ENCODE measurements at places on chromosomes 2 and 18.
A peak's percentile ranks its signal among the peaks of the same experiment; 100 is the strongest.

GRCh38 chr18:71079606-71080005 is 790.8 kb downstream of the SOCS6 start:
- DNase-seq, result no peak

- DNase-seq, result no peak
These were observed 8.6 kb downstream of the SPATS2L start for GRCh38 chr2:200314976-200315567.

DNA sequence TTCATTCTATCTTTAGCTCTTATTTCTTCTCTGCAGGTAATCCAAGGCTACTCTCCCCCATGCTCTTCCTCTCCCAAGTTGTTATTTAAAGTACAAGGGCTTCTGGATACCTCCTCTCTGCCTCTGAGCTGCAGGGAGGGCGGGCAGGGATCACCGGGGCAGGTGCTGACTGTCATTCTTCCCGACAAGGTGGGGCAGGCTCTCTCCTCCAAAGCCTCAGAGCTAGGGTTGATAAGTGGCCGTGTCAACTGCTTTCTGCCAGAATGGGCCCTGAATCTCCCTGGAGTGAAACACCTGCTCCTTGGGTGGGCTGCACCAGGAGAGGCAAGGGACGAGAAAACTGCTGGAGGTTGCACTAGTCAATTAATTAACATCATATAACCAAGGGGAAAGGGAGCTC is 250.3 kb downstream of the SLC4A3 start:
- DNase-seq, result no peak

DNA sequence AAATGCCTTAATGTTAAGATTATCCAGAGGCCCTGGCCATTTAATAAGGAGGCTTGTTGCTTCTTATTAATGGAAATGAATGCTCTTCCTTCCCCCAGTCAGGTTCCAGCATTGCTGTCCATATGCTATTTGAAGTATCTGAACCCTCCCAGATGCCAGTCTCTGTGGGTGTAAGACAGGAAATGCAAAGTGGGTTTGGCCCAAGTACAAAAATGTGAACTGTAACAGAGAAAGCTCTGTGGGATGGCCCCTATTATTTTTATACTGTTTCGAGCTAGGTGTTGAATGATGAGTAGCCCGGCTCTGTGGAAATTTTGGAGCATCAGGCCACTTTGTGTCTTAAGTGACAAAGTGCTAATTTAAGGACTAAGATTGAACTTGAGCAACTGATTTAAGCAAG is 141.0 kb downstream of the UXS1 start:
- DNase-seq, result no peak

DNA sequence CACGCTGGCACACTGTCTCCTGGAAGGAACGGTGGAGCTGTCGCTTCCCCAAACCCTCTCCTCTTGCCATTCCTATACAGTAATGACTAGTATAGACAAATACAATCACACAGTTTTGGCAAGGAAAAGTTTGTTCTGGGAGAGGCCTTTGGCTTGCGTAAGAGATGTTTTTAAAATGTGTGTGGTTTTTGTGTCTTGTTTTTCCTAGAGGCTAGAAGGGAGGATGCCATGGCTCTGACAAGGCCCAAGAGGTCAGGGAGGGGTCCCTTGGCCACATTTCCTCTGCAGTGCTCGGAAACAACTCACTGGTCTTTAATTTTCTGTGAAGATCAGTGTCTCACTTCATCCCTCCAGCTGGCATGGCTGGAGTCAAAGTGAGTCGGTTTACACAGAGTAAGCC is 195.9 kb downstream of the SH3RF3 start:
- DNase-seq, result no peak

GRCh38 chr2:37679072-37679695 is 7.7 kb upstream of the CDC42EP3 start:
- no peak for DNase-seq

DNA sequence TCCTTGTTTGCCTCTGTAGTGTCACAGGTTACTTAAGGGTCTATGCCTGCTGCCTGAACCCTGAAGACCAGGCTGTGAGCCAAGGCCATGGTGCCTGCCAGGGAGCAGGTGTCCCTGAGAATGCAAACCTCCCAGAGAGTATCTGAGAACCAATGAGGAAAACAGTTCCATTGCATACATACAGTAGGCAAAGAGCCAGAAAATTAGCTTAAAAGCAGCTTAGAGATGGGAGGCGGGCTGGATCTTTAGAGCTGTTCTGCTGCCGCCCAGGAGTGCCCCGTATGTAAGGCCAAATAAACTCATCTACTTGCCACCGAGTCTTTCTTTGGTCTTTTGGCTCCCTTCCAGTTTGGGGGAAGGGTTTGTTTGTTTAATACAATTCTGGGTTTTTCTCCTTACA is 327.9 kb downstream of the CLIP4 start:
- no peak for DNase-seq

- no peak for DNase-seq
These were observed 93.1 kb downstream of the ZNF236 start for GRCh38 chr18:76915456-76915855.

DNA sequence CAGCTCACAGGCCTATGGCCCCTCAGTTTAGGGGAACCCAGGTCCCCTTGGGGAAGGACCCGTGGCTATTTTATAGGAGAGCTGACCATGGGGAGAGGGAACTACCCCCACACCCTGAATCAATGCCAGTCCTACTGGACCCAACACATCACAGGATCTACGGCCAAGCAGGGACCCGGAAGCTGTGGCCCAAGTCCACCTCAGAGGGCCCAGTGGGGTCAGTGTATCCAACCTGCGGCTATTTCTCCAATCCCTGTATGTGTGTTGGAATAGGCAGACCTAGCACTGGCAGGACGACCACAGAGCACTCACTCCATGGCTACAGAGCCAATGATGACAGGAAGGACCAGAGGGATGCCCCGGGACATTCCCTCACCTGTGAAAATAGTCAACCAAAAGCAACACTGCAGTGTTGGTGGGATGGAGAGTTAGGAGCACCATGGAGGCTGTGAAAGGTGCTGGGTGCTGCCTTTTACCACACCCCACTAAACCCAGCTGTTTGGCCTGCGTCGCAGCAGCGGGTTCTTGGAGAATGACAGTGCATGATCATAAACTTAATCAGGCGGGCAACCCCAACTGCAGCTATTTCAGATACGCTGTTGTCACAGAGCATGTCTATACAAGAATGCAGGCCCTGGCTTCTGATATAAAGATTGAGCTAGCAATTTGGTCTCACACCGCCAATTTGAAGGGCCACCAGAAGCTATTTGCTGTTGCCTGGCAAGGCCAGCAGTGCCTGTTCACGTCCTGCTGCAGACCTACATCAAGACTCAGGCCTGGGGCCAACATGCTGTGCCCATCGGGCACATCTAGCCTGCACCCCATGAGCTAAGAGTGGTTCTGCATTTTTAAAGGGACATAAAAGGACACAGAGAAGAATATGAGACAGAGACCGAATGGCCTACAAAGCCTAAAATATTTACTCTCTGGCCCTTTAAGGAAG is 110.4 kb downstream of the EIPR1 start:
- no peak for DNase-seq

DNA sequence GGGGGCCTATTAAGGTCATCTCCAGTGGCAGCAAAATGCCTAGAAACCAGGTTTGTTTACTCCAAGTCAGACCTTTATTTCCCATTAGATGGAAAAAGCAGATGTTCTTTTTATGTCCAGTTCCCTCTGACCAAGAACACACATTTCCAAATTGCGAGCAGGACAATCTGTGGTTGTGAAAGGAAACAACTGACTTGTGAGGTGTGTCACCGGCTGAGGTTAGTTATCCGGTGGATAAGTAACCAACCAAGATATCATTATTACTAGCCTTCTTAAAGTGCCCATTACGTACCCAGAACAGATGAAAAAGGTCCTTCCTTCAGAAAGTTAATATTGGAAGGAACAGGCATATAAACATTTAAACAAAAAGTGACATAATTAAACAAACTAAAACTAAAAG is 112.9 kb downstream of the THADA start:
- no peak for DNase-seq

DNA sequence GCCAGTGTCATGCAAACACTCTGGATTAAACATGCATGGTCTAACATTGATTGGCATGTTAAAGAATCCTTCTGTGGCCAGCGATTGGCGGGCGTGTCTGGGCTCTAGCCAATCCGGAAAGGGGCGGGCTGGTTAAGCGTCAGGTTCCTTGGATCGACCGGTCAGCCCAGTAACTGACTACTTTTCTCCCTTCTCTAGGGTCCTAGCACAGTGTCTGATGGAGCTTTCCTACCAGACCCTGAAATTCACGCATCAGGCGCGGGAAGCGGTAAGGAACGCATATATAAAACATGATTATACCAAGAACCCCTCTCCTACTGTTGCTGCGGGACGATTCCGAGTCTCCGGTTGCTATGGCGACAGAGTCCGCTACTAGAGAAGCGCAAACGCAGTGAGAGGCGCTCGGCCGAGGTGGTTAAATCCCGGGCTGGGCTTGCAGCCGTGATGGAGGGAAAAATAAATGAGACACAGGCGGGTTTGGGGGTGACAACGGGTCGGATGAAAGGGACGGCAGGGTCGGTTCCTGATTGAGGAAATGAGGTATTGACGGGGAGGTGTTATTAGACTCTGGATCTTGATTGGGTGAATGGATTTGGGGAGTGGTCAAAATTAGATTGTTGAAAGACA is 29.4 kb downstream of the KATNAL2 start:
- peak; percentile 7 for DNase-seq

GRCh38 chr2:43513796-43514195 is 82.0 kb downstream of the THADA start:
- no peak for DNase-seq

DNA sequence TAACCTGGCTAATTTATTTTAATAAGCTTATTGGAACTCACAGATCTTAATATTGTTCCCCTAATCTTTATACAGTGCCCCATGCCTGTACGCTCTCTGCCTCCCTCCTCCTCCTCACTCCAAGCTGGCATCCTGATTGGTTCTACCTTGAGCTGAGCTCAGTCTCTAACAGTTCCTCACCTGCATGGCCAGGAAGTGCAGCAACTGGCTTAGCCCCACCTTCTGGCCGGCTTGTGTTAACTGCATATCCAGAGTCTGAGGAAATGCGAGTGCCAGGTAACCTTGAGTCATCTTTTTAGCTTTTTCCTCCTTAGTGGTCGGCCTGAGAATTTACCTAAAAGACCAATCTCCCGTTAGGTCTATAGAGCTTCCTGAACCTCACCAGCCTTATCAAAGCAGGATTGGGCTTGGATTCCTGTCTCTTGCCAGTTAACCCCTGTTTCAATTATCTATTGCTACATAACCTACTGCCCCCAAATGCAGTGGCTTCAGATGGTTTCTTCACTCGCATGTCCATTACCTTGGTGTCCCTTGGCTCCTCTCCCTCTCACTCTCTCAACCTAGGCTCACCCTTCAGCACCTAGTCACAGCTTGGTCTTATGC is 89.5 kb upstream of the STK39 start:
- no peak for DNase-seq

DNA sequence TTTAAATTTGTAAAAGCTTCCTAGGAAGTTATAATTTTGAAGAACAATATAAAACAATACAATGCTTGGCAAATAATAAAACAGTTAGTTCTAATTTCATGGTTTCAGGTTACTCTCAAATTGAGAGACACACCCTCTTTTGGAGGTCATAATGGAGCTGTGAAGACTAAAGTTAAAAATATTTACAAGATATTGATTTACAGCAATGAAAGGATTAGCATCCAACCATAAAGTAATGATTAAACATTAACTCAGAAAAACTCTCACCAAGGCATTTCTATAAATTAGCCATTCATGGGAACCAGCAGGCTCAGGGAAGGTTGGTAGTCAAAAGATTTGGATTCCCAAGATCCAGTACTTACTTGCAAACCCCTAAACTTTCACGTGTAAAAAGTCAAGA is 6.4 kb downstream of the DPP4 start:
- DNase-seq, result no peak

DNA sequence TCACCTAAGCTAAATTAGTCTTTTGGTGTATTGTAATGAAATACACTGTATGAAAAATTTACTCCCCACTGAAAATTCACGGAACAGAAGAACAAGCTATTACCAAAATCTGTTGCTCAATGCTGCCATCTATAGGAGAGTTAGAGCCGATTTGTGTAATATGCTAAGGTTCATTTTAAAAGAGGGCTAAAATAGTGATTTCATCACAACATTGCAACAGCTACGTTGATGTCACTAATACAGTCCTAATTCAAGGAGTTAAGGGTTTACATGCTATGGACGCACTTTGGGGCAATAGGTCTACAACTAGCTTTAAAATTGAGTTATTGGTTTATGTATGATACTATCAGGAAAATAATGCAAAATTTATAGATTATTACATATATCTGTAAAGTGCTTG is 3.0 kb upstream of the IRS1 start:
- DNase-seq, result no peak

Measured in effector CD8-positive, alpha-beta T cell (primary cell).